ENCODE measurements at places on chromosomes 2 and 18.

GRCh38 chr18:25341831-25342230 is 10.1 kb downstream of the ZNF521 start:
- no peak for DNase-seq

DNA sequence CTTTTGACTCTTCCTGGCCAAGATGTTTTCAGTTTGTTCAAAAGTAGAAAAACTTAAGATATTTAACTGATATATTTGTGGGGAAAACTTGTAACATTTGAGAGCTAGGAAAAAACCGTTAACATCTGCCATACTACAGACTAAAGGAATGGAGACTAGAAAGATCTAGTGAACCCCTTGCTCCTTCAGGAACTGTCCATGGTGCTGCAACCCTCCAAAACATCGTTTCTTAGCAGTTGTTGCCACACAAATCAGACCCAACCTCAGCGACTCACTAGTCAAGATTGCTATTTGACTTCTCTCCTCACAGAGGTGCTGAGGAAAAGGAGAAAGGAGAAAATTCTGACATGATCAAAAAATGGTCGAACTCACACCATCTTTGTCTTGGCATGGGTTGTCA is 393.8 kb upstream of the LYPD1 start:
- peak; percentile 27 for DNase-seq

DNA sequence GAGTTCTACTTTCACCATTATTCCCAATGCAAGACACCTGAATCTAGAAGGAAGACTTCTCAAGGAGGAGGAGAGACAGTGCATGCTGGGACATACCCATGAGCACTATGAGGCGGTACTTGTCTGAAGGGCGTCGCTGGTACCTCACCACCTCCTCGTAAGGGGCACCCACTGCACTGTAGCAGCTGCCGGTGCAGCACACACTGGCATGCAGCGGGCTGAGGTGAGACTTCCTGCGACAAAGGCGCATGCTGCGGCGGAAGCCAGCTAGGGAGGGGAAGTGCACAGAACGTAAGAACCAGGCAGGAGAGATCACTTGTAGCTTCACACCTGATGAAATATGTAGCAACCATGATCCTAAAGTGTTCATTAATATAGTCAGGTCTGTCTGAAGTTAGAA is 12.8 kb upstream of the TMEM237 start:
- no peak for DNase-seq

DNA sequence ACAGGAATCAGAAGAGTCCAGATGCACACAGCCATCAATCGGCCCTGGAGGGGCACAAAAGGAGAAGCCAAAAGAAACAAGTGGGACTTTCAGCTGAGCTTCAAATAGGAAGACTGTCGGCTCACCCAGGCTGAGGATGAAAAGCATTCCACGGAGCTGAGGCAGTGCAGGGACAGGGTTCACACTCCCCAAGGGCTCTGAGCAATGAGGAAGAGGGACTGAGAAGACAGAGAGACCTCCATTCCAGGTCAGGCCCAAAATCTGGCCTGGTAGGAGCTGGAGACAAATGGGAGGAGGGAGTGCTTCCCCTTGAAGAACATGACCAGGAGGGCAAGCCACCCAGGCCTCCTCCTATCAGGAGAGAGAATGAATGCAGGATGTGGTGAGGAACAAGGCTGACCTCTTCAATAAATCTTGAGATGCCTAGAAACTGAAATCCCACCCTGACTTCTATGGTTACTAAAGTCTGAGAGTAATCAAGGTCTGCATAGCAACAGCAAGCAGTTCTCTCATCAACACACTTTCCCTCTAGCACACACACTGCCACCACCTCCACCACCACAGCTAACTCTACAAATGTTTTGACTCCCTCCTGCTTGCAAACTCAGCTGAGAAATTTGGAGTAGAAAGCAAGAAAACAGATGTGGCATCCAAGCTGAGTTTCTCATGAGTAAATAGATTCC is 434.4 kb downstream of the TNS1 start:
- DNase-seq: no peak

DNA sequence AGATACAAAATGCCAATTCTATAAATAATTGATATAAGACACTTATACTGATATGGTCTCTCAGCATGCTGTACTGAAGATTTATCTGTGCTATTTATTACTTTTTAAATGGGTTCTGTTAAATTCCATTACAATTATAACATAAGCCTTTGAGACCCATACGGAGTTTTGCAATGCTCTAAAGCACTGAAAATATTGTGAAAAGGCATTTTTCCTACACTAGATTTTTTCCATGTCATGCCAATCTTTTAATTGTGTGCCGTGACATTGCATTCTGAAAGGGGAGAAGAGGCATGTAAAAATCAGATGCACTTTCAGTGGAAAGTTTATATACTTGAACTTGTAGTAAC is 46.5 kb downstream of the EFEMP1 start:
- DNase-seq: no peak

DNA sequence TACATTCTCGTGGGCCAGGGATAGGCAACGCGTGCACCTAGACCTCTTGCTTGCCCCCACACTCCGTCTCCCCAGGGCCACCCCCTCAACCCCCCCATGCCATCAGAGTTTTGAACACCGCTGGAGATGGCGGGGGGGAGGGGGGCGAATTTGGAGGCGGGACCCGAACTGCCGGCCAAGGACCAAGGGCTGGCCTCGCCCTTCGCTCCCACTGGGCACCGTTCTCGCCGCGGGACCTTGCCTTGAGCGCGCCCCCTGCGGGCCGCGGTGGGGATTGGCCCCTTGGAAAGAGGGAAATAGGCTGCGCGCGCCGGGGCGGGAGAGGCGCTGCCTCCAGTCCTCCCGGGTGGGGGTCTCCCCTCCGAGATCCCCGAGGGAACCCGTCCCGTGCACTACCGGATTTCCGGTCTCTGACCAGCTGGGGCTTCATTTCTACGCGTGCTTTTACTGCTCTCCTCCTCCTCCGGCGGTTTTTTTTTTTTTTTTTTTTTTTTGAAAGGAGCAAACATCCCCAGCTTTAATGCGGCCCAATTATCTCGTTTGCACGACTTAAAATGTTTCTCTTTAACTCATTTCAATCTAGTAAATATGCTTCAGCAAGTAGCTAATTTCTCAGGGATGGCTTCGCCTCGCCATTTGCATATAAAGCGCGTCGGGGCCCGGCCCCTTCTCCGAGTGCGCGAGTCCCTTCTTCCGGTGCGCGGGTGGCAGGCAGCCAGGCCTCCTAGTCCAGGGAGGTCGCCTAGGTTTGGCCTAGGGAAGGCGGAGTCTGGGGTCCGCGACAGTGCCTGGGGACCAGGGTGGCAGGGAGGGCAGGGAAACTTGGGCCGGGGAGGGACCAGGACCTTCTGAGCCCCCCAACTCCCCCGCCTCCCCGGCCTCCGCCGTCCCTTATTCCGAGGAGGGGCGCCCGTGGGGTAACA is 10.0 kb upstream of the GBX2 start:
- DNase-seq: peak; percentile 75

DNA sequence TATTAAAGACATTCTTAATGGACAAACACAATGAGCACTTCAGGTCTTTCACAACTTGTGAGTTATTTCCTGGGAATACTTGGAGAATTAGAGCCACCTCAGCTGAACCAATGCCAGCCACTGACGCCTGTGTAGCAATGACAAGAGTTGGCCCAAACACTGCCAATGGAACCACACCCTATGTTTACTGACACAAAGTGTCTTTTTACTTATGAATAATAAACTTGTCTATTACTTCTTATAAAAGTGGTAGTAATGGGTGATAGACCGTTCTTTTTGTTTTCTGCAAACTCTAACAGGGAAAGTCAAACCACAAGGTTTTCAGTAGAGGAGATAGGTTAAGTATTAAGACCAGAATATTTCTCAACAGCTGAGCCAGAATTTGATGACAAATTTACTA is 12.5 kb upstream of the CHAC2 start:
- DNase-seq: no peak

GRCh38 chr2:173400760-173401159 is 46.1 kb downstream of the CDCA7 start:
- peak; percentile 40 for DNase-seq

- no peak for DNase-seq
Measured at GRCh38 chr2:240601061-240601830, 14.7 kb downstream of the CAPN10 start.

- peak; percentile 62 for DNase-seq
Measured at GRCh38 chr18:7592305-7593071, 25.4 kb downstream of the PTPRM start.

- no peak for DNase-seq
Measured at GRCh38 chr2:2600366-2600765, 269.3 kb upstream of the MYT1L start.

DNA sequence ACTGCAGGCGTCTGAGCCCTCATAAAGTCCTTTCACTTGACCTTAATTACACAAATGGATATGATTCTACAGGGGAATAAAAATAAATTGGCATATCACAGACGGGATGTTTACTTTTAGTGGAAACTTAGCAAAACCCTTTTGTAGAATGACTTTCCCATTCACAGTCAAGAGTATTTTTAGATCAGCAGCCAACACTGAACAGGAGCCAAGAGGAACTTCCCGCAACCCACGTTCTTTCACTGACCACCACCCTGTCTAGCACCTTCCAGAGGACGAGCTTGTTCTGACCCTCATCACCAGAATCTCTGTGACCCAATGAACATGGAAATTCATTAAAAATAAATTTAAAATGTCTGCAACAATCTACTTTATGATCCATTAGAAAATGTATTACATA is 119.0 kb upstream of the SNTG2 start:
- DNase-seq: no peak

- DNase-seq: no peak
Measured at GRCh38 chr18:4605212-4605611, 150.1 kb upstream of the DLGAP1 start.

DNA sequence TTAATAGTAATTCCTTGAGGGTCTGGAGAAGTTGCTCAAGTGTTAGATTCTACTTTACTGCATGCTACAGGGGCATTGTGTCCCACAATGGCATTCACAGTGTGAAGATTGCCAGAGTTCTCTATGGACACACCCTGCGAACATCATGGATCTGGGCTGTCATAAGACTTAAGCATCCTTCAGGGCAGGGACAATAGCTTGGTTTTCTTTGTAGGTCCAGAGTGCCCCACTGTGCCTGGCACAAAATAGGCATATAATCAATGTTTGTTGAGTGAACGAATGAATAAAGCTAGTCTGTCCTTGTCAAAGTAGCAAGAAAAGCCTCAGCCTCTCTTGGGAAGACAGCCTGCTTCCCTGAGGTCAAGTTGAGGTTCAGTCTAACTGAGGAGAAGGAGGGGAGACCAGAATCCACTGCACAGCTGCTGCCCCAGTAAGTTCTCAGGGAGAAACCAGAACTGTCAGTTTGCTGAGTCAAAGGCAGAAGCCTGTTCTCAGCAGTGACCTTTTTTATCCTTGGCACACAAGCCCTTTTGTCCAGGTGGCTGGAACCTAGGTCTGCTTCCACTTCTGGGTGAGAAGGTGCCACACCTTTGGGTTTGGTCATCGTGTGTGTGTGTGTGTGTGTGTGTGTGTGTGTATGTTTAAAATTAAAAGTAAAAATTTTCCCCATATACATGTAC is 15.0 kb downstream of the INPP4A start:
- peak; percentile 11 for DNase-seq

GRCh38 chr2:196406-196805 is 67.4 kb downstream of the SH3YL1 start:
- DNase-seq: no peak

DNA sequence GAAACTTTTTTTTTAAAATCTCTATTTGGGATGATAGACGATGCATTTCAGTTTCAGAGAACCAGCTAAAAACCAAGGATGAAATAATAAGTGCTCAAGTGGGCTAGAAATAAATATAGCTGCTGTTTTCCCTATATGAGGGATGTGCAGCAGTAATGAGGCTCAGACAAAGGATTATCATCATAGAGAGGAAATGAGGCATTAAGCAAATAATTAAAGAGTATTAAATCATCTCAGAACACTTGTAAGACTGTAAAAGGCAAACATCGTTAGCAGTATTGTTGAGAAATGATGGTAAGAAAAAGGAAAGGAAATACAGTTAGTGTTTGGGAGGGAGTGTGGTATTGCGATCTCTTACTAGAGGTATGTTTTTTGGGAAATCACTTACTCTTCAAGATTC is 233.5 kb downstream of the TGIF1 start:
- DNase-seq: no peak

- DNase-seq: no peak
Measured at GRCh38 chr2:28581312-28581711, 85.5 kb downstream of the PLB1 start.

GRCh38 chr2:8678731-8679566 is 2.9 kb upstream of the ID2 start:
- peak; percentile 96 for DNase-seq

GRCh38 chr2:119029297-119029696 is 87.3 kb downstream of the MARCO start:
- DNase-seq: peak; percentile 51

DNA sequence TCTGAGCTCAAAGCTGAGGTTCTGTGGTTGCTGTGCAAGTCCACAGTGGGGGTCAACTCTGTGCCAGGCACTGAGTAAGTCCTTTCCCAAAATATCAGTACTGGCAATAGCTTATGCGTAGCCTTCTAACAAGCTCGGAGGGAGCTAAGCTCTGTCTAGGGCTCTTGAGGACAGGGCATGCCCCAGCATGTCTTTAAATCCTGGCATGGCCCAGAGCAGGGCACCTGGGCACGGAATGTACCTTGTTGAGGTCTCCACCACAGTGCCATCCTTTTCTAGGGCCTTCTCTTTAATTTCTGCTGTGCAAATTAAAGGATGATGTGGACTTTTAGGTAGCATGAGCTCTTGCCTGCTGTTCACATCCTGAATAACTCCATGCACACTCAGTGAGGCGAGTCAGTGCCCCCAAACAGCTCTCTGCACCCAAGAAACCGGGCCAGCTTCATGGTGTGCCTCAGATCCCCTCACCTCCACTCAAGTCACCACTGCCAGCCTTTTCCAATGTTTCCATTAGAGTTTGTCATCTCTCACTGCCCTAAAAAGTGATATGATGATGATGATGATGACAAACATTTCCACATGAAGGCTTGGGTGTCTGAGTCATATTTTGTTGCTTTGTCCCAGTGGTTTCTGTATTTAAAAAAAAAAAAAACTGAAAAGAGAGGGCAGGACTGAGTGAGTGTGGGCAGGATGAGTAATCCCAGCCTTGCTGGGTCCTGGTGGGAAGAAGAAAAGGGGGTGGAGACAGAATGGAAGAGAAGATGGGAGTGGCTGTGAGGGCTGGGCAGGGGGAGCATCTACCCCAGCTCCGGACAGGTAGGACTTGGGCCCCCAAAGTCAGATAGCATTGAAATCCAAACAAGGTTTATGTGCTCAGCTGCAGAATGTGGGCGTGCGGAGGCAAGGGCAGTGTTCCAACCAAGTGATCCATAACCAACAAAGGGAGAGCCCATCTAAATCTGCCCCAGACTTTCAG is 78.9 kb downstream of the ZBTB7C start:
- DNase-seq: peak; percentile 95

DNA sequence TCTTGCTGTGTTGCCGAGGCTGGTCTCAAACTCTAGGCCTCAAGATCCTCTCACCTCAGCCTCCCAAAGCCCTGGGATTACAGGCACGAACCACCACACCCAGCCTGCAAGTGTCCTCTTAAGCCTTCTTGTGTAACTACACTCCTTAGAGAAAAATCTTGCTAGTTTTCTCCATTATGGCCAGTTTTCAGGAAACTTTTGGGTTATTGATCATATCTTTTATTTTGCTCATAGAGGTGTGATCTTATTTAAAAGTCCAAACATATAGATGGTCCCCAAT is 2.4 kb downstream of the SOCS6 start:
- DNase-seq: no peak

- DNase-seq: peak; percentile 92
Measured at GRCh38 chr2:200509612-200510433, at the start of gene KCTD18. KCTD18 (minus strand) TSS chr2:200510068; CDS start chr2:200507016, 3,052 bp downstream.

GRCh38 chr2:9984871-9985480 is 33.5 kb downstream of the GRHL1 start:
- DNase-seq: peak; percentile 58
